ENCODE measurements at places on chromosomes 6 and 20.

GRCh38 chr6:123417535-123417934 lies 219.2 kb downstream of the TRDN start:
- DNase-seq: no peak

GRCh38 chr20:53613748-53614147 lies 20.1 kb upstream of the ZNF217 start:
- DNase-seq: no peak

DNA sequence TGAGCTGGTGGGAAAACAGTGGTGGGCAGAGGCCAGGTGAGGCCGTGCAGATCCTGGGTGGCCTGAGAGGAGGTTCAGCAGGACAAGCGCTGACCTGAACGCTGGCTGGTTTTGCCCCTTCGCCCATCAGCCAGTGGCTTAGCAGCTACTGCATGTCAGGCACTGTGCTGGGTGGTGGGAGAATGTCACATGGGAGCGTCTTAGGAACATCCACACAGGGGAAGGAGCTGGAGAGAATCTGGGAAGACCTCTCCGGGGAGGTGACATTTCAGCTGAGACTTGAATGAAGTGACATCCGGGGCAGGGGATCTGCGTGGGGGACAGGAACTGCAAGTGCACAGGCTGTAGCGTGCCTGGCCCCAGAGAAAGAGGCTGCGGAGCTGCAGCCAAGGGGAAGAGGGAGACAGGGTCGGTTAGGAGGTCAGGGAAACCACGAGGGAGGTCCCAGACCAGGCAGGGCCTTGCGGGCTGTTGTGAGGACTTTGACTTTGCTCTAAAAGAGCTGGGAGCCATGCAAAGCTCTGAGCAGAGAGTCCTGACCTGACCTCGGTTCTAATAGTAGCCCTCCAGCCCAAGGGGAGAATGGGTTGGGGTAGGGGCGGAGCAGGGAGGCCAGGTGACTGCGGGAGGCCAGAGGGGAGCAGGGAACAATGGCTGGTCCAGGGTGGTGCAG lies 156.8 kb upstream of the PTPN1 start:
- no peak for DNase-seq

DNA sequence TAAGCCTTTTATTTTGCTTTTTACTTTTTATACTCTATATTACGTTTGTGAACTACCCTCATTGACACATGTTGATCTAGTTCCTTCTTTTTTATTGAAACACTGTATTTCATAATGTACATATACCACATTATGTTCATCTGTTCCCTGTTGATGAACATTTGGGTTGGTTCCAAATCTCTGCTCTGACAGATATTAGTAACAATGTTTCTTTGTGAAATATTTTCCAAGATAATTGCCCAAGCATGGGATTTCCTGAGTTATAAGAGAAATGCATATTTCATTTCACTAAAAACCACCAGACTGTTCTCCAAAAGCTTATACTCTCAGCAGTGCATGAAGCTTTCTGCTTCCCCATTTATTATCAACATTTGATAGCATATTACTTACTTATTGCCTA lies 44.2 kb upstream of the TNFRSF21 start:
- DNase-seq: no peak

DNA sequence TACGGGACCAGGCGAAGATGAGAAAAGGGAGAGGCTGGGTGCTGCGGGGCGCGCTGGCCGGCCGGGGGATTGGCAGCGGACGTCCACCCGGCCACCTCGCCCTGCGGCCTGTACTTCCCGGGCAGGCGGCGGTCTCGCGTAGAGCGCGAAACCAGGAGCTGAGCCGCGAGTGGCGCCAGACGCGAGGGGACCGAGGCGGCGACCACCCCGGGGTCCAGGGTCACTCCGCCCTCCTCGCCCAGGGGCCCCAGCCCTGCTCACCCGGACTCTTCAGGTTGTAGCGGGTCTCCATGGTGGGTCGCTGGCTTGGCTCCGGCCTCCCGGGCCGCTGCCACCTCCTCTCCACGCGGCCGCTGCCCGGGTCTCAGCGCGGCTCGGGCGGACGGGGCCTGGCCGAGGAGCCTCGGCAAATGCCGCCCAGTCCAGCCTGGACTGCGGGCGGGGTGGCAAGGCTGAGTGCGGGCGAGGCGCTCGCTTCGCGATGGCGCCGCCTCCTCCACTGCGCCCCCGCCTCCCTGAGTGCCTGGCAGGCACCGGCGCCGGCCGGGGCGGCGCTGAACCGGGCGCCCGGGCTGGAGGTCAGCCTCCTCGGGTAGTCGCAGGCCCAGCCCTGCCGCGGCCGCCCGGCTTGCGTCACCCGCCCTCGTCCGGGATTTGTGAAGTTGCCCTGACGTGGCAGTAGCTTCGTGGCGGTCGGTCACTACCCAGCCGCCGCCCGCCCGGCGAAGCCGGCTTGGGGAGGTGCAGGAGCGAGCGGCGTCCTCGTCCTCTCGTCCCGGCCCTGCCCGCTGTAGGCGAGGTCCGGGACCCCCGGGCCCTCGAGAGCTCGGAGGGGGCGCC lies at the start of gene UBE2J1:
TSS of gene UBE2J1 (minus strand) at position 445 of the 840 bp plus-strand sequence. CDS start at position 292, 153 bp downstream.
- peak; percentile 71 for DNase-seq
